Uterus (tissue), 4 donors: ENCODE measurements at places on chromosomes 2 and 18.

DNA sequence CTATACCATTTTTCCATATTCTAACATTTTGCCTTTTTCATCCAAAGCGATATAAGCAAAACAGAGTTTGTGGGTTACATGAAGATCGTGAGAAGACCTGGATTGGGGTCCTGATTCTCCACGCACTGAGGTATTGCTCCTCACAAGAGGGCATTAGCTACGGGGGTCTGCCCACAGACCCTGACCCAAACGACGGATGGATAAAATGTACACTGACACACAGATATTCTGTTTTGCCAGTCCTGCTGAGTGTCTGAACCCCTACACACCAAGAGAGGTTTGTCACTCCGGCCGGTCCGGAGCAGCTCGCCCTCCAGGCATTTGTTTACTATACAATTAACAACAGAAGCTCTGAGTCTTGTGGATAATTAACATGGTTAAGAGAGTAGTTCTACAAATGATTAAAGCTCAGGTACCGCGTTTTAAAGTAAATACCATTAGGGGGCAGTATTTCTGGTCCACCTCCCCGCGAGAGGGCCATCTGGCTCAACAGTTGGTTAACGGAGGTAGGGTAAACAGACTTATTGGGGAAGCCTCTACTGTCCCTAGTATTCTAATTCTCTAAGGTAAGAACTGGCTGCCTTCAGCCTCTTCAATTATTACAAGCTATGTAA lies 28.4 kb downstream of the SCYGR8 start:
- DNase-seq, result no peak

DNA sequence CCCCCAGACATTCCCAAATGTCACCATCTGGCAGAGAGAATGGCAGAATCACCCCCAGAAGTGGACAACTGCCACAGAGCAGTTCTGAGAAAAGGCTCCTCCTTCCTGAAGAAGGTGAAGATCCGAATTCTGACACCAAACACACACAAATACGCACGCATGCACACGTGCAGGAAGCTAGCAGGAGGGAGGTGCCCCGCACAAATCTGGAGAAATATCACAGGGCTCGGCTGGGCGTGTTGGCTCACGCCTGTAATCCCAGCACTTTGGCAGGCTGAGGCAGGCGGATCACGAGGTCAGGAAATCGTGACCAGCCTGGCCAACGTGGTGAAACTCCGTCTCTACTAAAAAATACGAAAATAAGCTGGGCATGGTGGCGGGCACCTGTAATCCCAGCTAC lies 38.5 kb upstream of the ATG16L1 start:
- no peak for DNase-seq

DNA sequence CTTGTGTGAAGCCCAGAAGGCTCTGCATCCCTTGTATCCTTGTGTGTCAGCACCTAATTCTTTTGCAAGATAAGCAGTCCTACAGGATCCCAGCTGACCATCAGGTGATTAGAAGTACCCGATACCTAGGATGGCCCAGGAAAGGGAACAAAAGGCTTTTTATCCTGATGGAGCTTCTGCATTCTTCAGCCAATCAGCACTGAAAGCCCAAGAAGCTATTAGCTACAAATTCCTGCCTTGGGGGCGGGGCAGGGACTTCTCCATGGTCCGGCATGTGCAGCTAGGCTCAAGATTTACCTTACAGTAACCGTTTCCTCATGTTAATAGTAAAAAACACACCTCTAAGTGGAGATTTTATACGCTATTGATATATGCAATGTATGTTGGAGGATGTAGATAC lies 264.6 kb upstream of the THUMPD2 start:
- no peak for DNase-seq

DNA sequence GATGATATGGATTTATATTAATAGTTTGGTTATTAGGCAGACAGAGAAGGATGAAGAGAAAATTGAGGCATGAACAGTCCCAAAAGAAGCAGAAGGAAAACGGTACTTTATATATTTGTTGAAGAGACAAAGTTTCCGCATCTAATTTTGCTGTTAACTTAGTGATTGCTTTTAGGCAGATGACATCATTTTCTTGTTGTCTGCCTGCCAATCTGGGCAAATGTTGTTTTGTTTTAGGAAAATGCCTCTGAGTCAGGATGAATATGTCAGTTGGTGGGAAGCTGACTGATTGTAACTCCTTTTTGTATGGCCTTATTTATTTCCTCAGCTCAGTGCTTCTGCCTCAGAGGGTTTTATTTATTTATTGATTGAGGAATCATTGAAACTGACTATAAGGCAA lies 52.5 kb upstream of the CAVIN2 start:
- no peak for DNase-seq

GRCh38 chr18:23227726-23228070 lies 92.4 kb downstream of the CABLES1 start:
- DNase-seq, result no peak

DNA sequence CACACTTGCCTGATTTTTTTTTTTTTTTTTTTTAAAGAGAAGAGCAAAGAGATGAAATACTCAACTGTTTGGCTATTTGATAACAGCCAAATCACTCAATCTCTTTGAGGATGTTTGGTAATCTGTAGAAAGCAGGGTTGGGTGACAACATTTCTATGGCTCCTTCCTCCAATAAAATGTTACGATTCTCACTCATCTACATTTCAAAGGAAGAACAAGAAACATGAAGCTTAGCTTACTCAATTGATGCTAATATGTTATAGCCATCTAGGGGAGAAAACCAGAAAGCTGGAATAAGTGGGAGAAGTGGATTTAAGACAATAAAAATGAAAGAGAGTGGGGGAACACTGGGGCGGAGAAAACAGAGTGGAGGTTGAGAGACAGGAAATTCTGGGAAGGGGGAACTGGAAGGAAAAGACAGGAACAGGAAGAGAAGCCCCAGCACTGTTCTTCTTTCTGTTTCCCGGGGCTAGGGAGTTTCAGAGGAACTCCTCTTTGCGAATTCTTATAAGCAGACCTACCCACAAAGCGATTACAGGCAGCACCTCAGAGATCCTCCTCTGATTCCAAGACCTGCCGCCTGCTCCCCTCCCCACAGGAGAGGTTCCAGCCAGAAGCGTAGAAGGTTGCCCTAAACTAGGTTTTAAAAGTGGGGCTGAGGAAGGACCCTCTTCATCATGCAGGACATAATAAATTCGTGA lies 13.3 kb downstream of the ST3GAL5 start:
- no peak for DNase-seq

- DNase-seq, result no peak
Observed at GRCh38 chr18:4605212-4605611, 150.1 kb upstream of the DLGAP1 start.

- no peak for DNase-seq
Observed at GRCh38 chr2:9313443-9313842, 106.8 kb downstream of the ASAP2 start.

- DNase-seq, result no peak
Observed at GRCh38 chr2:108607706-108608301, 73.5 kb downstream of the LIMS1 start.

DNA sequence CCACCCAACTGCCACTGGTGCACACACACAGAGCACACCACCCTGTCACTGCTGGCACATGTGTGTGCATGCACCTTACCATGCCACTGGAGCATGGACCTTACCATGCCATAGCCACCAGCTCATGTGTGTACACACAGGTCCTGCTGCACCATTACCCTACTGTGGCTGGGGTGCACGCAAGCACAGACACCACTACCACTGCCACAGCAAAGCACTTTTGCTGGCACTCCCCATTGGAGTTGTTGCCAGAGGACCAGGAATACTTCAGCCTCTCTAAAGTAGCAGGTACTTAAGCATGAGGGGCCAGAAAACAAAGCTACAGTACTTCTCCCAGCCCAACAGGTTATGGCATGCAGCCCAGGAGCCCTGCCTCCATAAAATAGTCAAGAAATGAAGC lies 404.8 kb downstream of the MBD2 start:
- no peak for DNase-seq
